WERI-Rb-1 (cell line): ENCODE measurements at places on chromosomes 6 and 20.

DNA sequence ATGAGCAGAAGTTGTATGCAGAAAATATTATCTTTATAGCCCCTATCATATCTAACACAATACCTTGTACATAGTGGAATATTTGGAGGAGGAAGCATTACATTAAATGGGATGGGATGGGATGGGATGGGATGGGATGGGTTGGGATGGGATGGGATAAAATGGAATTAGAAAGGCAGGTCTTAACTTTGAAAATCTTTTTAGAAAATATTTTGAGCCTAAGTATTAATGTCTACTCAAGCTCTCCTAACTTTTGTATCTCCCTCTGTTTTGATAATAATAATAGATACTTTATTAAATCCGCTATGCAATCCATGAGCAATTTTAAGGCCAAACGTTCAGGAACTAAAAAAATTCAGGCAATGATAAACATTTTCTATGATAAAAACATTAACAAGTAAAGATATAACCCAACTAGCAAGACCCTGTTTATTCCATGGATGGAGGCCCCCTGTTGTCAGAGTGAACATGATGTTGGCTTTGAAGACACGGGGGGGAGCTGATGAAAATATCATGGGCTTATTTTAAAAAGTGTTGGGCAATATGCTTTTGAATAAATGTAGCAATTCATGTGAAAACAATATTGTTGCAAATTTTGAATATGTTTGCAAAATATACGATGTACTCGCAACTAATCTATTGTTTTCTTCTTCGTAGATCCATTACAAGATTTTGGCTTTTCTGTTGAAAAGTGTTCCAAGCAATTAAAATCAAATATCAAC is 35.9 kb downstream of the LY86 start:
- DNase-seq: no peak

DNA sequence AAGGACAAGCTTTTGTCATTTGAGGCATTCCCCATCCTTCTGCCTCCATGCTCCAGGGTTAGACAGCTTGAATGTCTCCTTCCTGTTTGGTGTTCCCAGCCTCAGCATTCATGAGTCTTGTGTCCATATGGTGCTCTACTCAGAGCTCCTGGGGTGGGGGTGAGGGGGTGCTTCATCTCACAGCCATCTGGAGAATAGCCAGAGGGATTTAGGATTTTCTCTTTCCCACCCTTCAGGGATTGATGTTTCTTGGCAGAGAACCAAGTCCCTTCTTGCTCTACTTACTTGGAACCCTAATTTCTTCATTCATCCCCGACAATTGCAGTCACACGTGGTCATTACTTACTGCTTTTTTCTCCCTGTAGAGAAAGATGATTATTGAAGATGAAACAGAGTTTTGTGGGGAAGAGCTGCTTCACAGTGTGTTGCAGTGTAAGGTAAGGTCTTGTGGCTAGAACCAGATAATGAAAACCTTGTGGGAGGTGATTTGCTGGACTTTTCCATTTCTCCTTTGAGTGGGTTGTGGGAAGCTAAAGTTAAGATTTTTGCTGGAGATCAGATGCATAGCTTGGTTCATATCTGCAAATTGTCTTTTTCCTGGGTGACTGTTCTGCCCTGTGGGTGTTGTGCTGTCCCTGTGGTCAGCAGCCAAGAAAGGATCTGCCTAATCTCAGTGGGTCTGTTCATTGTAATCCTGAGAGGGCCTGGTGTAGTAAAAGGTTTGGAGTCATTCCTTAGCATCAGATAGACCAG is 18.6 kb downstream of the CMTR1 start:
- peak; percentile 98 for DNase-seq

DNA sequence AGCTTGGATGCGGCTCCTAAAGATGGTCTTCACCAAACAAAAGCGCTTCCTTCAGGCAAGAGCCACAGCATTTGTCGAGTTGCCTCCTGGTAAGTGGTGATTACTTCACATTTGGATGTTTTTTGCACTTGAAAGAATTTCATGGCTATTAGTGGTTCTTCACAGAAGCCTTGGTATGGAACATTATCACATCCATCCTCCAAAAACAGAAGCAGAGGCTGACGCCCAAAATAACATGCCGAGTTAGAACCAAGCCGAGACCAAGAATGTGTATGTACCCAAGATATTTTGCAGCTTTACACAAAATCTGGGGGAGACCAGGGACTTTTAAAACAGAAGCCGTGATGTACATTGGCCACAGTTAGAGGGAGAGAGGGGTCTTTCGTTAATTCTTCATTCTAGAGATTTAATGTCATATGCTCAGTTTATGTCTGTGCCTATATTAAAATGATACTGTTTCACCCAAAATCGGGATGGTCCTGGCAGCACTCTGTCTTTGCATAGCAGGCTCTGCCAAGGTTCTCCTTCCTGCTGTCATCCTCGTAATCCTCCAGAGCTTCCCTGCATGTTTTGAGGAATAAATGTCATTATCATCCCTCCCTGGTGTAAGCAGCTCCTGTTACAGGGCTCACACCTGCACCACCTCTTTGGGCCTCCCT is 109.3 kb downstream of the TMEM242 start:
- no peak for DNase-seq

- no peak for DNase-seq
Observed at GRCh38 chr20:2708665-2709064, 16.1 kb downstream of the EBF4 start.

DNA sequence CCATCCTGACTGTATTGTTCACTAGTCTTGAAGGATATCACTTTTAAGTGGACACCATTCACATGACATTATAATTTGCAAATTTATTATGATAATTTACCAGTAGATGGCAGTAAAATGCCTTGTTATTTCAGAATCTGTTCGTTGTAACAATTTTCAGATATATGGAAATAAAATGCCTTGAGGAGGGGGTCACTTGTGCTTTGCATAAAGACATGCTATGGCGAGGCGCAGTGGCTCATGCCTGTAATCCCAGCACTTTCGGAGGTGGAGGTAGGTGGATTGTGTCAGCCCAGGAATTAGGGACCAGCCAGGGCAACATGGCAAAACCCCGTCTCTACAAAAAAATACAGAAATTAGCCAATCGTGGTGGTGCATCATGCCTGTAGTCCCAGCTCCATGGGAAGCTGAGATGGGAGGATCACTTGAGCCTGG is 9.0 kb upstream of the NCOA6 start:
- DNase-seq: no peak

DNA sequence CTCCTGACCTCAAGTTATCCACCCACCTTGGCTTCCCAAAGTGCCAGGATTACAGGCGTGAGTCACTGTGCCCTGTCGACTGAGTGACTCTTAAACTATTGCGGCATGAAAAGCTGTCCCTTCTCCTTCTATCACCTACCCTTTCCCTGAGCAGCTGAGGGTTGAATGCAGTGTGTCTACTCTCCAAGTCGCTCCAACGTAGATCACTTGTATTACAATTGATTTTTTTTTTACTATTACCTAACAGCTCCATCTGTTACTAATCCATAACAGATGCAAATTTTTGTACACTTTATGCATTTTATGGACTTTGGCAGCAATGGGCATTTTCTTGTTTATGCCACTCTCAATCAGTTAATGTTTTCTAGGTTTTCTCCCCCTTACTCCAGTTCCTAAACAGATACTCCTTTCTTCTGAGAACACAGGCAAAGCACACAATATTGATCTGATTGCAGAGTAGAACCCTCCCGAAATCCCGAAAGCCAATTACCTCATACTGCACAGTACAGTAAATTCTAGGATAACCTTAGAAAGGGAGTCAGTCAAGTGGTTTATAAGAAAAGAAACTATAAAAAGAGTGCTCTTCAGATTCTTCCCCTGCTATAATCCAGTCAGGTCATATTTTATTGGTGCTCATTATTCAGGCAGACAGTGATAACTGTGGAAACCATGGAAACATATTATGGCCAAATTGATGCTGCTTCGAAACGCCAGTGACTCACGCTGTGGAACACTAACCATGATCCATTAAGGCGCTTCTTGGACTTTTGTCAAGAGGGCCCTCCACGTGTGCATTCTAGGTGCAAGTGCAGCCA is 273.0 kb downstream of the ADGB start:
- no peak for DNase-seq

DNA sequence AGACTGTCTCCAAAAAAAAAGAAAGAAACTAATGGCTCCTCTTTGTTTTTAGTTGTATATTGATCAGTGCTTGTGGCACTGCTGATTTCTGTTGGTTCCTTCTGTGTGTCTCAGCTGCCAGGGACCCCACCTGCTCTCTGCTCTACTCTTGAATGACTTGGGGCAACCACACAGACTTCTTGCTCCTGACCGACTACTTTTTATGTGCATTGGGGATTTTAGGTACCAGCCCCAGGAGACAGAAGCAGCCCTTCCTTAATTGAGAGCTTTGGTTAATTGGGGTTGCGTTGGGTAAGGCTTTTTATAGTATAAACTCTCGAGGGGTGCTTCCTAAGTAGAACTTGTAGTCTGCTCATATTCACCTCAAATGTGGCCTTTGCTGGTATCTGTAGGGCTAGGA is 6.9 kb downstream of the STK35 start:
- no peak for DNase-seq

DNA sequence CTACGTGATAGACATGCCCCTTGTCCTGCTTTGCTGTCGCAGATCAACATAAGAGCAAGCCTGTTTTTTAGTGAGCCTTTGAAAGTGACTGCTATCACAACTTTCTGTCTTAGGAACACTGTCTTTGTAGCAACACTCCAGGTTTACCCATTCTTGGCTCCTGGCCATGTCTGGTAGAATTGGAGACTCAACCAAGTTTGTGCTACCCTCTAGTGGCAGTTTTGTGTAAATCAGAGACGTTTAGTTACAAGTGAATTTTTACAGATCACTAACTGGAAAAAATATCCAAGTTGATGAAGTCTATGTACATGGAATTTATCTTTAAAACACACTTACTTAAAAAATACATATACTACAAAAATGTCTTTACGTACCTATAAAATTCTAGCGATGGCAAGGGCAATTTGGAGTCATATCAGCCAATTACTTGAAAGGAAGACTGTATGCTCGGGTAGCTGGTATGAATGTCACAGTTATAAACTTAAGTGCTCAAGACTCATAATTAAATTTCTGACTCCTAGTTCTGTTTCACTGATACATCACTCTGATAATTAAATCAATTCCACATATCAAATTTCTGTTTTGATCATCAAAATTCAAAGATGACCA is 101.4 kb downstream of the ADGB start:
- peak; percentile 52 for DNase-seq

DNA sequence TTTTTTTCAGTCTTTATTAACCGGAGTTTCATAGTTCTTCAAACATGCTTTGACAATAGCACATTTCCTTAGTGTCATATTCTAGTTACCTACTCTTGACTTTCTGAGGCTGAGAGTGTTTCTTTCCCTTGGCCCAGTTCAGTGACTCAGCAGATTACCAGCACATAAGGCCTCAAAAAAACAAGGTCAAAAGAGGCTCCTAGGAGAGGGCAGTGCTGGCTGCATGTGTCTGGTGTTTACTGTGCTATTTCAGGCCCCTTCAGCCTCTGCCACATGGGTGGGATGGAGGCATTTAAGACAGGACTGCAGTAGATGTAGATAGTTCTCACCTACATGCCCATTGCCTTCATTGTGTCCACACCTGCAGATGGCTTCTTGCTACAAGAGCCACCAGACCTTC is 198.2 kb upstream of the SSTR4 start:
- DNase-seq: no peak

GRCh38 chr6:11525468-11526155 is 11.9 kb upstream of the TMEM170B start:
- no peak for DNase-seq

- DNase-seq: no peak
Observed at GRCh38 chr6:1322696-1323219, 10.9 kb downstream of the FOXQ1 start.

DNA sequence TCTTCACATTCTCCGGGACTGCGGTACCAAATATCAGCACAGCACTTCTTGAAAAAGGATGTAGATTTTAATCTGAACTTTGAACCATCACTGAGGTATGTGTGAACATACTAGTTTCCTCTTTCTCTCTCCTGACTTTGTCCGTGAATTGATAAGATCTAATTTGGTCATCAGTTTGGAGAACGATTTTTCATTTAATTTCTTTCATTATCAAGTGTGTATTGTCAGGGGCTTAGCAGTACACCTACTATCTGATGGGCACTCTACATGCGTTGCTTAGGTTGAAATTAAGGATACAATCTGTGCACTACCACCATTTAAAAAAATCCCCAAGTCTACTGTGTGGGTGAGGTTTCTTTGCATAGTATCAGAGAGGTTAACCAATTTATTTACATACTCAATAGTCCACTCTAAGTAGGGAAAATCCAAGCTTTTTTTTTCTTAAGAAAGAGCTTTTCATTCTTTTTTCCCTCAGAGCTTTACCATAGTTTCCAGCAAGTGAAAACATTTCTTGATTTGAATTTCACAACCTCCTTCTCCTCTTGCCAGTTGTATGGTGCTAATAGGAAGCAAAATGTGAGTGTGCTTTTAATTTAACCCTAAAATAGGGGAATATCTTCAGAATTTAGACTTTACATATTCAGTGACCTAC is 105.4 kb upstream of the ESR1 start:
- no peak for DNase-seq

DNA sequence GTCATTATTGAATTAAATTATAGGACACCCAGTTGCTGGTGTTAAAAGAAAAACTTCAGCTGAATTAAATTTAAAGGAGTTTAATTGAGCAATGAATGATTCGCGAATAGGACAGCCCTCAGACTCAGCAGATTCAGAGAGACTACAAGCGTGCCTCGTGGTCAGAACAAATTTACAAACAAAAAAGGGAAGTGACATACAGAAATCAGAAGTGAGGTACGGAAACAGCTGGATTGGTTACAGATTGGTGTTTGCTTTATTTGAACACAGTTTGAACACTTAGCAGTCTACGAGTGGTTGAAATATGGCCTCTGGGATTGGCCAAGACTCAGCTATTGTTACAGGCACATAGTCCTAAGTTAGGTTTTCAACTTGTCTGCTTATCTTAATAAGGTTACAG is 25.8 kb upstream of the TNFRSF21 start:
- no peak for DNase-seq

DNA sequence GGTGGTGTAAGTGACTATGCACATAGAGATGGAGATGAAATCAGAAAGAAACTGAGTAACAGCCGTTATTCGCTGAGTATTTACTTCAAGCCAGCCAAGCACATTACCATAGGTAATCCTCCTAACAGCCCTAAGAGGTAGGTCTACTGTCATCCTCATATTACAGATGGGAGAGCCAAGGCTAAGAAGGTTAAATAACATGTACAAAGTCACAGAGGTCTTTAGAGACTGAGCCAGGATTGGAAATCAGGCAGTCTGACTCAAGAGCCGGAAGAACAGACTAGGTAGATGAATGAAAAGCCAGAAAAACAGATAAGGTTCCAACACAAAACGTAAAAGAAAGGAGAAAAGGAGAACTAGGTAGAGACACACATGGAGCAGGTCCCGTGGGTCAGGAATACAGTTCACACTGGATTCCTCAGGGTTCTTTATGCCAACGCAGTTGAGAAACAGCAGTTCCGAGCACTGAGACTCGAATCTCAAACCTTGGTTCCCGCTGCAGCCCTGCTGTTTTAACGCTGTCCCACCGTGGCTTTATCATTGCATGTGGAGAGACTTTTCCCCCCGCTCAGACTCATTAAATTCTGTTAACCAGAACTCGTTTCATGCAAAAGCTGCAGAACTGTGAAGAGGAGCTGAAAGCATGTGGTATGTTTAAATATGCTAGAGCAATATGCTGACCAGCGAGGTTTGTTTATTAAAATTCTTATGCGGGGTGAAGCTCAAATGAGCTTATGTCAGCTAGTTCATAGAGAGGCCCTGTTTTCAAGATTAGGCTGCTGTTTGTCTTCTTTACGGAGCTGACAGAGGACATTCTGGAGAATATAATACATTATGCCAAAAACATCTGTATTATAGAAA is 537.9 kb downstream of the CD83 start:
- DNase-seq: peak; percentile 65

GRCh38 chr6:104563306-104563705 is 296.4 kb downstream of the HACE1 start:
- DNase-seq: no peak

- no peak for DNase-seq
Observed at GRCh38 chr20:21398109-21399004, 1.0 kb upstream of the NKX2-4 start.
